Coronary artery (tissue), 2 donors: ENCODE measurements at places on chromosomes 2 and 18.
A peak's percentile ranks its signal among the peaks of the same experiment; 100 is the strongest.

DNA sequence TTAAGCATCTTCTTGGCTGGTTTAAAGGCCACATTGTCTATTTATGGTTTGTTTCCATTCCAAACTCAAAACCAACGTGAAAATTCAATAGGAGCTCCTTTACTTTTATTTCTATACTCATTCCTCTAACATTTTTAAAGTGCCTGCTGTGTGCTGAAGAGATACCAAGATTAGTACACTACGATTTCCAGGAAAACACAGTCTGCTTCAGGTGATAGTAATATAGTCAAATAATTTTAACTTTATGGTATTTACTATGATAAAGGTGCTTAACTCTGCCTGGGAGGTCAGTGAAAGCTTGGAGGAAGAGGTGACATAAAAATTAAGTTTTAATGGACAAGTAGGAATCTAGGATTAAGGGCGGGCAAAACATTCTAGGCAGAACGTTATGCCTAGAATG, 121.4 kb downstream of the KIAA1328 start:
- DNase-seq: no peak

- no peak for DNase-seq
Measured at GRCh38 chr2:50026236-50026635, 871.9 kb upstream of the FSHR start.

GRCh38 chr2:4674007-4674406, 970.6 kb downstream of the DCDC2C start:
- DNase-seq: no peak

GRCh38 chr2:65934992-65935629, 499.8 kb upstream of the MEIS1 start:
- no peak for DNase-seq

GRCh38 chr2:239569401-239570090, 168.7 kb upstream of the HDAC4 start:
- DNase-seq: no peak

- no peak for DNase-seq
Measured at GRCh38 chr2:84234103-84234502, 225.0 kb downstream of the SUCLG1 start.

GRCh38 chr2:29841386-29842004, 79.9 kb downstream of the ALK start:
- DNase-seq: no peak

- DNase-seq: no peak
Measured at GRCh38 chr18:65808759-65809158, 57.9 kb downstream of the CDH7 start.

DNA sequence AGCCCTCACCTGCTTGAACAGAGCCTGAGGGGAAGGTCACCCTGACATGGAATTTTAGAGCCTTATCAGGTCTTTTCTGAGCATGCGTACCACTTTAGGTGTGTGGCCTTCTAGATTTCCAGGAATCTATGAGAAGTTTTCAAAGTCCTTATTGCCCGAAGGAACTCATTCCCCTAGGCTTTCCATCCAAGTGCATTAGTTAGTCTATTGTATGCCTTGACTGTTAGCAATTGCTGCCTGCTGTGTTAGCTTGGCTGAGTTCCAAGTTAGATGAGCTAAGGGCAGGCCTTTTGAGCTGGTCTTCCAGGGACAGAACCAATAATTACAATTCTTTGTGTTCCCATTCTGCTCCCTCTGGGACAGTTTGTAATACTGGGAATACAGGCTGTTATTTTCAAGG, 30.8 kb upstream of the PUM2 start:
- no peak for DNase-seq

DNA sequence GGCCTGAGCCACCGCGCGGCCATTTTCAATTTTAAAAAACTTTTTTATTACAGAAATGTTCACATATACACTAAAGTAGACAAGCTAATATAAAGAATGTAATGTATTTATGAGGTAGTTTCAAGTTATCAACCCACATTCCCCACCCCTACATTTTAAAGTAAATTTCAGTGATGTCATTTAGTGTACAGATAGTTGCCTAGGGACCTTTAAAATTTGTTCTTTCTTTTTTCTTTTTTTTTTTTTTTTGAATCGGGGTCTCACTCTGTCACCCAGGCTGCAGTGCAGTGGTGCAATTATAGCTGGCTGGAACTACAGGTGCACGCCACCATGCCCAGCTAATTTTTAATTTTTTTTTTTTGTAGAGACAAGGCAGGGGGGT, 2.6 kb upstream of the LIMS1 start:
- DNase-seq: no peak

DNA sequence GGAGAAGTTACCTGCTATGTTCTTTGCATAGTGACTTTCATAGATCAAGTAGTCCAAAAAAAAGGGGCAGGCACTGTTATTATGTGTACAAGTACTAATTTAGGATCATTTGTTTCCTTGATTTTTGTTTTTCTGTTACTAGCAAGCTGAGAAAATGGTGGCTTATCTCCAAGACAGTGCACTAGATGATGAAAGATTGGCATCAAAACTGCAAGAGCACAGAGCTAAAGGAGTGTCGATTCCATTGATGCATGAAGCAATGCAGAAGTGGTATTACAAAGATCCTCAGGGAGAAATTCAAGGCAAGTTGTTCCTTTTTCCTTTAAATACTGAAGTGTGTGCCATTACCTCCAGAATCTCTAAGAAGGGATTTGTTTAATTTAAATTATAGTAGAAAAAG, 19.6 kb upstream of the KCNJ13 start:
- DNase-seq: no peak

- DNase-seq: peak; percentile 43
Measured at GRCh38 chr2:129800686-129801085, 178.8 kb upstream of the RAB6C start.

- no peak for DNase-seq
Measured at GRCh38 chr2:173339807-173340206, 14.9 kb upstream of the CDCA7 start.

GRCh38 chr2:73053316-73054114, 18.0 kb downstream of the SFXN5 start:
- peak; percentile 50 for DNase-seq

GRCh38 chr2:47629501-47630460, 153.2 kb upstream of the MSH6 start:
- no peak for DNase-seq

DNA sequence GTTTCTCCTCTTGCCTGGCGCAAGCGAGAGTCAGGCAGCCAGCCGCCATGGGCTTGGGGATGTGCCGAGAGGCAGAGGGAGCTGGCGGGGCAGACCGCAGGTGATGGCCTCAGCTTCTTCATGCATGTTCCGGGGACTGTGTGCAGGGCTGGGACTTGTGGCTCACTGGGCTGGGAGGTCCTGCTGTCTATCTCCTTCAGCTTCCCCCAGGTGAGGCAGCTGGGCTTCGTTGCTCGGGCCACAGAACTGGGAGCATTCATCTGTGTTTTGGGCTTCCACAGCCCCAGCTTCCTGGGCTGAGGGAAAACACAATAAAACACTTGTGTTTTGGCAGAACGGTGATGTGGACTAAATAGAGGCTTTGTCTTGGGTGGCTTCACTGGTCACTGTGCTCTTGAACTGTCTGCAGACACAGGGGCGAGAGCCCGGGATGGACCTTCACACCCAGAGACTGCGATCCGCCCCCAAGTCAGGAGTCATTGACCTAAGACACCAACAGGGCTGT, 93.5 kb downstream of the DYSF start:
- no peak for DNase-seq

- DNase-seq: no peak
Measured at GRCh38 chr2:168633200-168633599, 169.2 kb upstream of the NOSTRIN start.

DNA sequence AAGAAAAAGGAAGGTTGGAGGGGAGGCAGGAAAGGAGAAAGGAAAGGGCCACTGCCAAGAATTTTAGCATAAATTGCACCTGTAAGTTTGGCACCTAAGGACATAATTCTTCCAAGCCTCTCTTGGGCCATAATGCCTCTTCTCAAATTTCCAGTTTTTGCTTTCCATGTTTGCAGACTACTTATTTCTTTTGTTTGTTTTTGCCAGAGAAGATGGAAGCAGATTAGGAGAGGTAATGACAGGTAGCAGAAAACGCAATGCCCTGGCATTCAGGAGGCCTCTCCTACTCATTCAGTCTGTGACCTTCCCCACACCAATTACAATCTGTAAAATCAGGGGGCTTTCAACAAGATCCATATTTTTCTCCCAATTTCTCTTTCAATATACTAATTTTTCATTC, 56.8 kb downstream of the MRPL33 start:
- DNase-seq: no peak
